Right cardiac atrium (tissue), 5 donors: ENCODE measurements at places on chromosomes 7 and 10.

DNA sequence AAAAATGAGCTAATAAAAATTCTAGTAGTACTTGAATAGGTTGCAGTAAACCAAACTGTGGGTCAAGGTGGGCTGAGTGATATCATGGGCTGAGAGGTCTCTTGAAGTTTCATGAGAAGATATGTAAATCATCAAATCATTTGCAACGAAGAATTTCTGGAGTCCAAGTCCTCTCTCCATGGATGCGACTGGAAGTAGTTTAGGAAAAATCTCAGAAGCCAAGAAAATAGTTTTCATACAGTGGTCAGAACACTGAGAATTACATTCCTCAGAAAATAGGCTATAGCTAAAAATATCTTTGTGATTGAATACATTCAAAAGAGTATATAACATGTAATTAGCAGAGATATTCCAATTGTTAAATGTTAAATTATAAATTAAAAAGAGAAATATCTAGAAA is 3.6 kb upstream of the IFIT1 start:
- DNase-seq, result no peak

GRCh38 chr7:28062197-28062991 is 118.2 kb downstream of the JAZF1 start:
- DNase-seq, result peak; percentile 66

DNA sequence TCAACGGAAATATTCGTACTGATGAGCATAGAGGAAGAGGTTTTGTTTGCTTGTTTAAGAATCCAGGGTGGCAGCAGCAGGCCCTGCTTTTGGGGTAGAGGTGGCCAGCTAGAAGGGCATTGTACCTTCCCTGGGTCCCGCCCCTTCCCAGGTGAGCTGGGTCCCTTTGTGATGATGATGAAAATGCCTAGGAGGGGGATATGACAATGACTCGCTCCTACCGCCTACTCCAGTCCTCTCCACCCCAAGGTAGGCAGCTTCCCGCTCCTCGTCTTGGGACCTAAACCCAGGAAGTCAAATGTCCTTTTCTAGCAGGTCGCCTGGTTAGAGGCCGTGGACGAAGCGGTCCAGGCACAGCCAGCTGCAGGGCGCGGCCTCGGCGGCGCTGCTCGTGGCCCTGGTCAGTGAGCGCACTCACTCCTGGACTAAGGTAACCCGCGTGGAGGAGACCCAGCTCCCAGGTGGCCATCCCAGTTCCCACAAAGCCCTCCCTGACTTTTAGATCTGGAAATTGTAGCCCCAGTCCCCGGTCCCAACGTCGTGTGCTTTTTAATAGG is 141.4 kb downstream of the LSMEM1 start:
- DNase-seq, result no peak

DNA sequence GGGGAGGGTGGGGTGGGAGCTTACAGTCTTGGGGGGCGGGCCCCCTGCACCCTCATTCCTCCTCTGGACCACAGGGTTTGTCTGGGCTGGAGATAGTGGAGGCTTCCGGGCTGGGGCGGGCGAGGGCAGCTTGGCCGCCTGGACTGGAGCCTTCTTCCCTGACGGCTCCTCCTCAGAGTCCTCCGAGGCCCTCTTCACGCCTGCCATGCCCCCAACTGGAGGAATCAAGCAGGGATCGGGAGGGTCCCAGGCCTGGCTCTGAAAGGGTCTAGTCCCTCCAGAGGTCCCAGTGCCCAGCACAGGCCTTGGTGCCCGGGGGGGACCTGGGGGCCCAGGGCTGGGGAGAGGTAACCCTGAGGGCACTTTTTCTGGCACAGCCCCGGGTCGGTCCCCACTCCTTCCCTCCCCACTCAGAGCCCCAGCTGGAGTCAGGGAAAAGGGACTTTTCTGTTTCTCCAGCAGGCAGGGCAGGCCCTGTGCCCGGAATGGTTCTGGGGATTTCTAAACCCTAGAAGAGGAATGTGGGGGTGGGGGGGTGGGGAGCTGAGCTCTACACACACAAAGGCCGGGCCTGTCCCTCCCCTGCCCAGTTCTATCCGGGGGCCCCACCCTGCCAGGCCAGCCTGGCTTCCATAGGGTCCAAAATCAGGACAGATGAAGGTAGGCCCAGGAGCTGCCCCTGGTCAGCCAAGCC is 11.6 kb downstream of the MICALL2 start:
- DNase-seq, result peak; percentile 82

- no peak for DNase-seq
Measured at GRCh38 chr7:25025218-25025671, 45.3 kb upstream of the OSBPL3 start.

- DNase-seq, result no peak
Measured at GRCh38 chr10:53836638-53837037, 964.4 kb downstream of the PCDH15 start.

DNA sequence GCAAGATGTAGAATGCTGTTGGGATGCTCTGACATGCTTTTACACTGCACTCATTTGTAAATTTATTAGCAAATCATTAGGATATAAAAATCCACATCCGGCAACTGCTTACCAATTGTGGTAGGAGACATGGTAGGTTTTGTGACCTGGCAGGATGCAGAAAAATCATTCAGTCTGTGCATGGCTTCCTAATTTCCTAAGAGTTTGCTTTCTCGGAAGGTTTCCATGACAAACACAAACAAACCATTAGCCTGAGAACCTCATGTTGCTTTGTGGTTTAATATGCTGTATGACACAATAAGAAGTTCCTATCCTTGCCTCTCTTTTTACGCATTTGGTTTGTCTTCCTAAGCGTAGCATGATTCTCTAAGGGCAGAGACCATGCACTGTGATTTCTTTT is 14.7 kb upstream of the LMBR1 start:
- DNase-seq, result no peak
